ENCODE measurements at places on chromosomes 1 and 21. TPM values are rescaled to one million over a fixed set of nuclear protein-coding genes. Genes with fewer than 3 reads are reported as not detected.

DNA sequence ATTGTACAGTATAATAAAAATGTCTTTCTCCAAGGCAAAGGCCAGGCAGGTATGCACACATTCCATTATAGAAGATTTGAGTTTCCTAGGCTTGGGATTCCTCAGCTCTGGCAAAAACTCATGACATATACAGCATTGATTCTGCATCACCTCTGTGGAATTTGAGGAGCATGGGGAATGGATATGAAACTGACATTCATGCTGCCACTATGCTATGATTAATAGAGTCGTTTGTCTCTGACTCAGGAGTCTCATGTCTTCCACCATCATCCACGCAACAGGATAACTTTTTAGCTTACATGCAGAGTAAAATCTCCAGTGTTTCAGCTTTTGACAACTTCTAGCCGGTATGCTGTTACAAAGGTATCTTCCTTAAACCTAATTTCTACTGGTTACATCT, 49.8 kb upstream of the ADORA3 start:
- peak; percentile 12 for DNase-seq

DNA sequence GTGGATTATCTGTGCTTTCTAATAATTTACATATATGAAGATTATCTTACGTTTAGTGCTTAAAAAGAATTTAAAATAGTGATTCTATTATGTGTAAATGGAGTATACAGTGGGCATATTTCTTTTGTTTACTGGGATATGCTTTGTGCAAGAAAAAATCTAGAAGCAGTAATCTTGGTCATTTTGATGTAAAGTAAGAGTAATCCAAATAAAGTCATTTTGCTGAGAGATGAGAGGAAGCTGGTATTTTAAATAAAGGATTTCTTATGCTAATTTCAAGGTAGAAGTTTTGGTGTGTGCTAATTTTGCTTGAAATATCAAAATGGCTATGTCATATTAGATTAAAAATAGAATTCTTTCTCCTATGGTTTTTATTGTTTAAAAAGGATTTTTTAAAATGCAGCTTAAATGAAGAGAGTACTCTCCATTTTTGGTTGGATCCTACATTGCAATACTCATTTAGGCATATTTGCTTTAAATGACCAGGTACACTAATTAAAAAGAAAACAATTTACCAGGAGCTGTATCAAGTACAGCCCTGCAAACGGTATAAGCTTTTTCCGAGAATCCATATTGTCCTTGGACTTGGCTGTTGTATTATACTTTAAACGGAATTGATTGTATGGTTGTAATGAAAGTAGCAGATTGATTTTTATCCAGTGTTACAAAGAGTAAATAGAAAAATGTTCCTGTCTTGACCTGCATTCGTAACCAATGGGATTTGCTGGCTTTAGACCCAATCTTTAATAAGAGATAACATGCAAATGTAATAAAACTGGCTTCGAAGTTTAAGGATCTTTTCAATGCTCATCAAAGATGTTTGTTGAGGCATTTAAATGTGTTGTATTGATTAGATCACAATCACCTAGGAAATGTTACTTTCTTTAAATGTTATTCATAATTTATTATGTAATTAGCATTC, 574.7 kb downstream of the USP25 start:
- DNase-seq: no peak

Gene ZNF683
- total RNA-seq: not detected

Gene RGSL1
- total RNA-seq: not detected

Gene INAVA
- not detected for total RNA-seq

Gene CACHD1
- 3.1 TPM for total RNA-seq

Gene LRRC8B
- total RNA-seq: 3.3 TPM

- DNase-seq: no peak
These were observed 2.7 kb downstream of the CAPN2 start for GRCh38 chr1:223714849-223715603.

- DNase-seq: no peak
These were observed 35.3 kb upstream of the CACYBP start for GRCh38 chr1:174964261-174964971.

Gene HSPA6
- total RNA-seq: 0.99 TPM

DNA sequence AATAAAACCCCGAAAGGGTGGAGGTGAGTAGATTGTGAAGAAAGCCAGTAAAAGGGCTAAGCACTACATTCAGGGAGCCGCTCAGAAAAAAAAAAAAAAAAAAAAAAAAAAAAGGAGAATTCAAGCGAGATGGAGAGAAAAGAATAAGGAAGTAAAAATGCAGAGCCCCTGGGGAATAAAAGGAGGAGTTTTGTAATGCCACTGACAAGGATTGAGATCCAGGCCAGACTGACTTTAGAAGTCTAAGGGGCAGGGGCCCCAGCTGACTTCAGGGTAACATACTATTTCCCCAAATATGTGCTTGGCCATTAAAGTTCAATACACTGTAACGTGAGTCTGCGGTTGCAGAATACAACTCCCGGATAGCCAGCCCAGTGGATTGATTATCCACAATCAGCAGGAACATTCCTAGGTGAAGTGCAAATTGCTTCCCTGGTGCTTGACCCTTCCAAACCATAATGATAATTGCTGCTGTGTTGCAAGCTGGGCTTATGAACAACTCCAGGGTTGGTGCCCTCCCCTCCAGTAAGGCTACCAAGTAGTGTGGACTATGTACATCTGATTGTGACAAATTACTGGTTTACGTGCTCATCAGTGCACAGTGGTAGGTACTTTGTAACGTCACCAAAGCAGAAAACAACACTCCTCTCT, 30.7 kb upstream of the RRP15 start:
- DNase-seq: no peak

- DNase-seq: no peak
These were observed 8.3 kb downstream of the TTLL10 start for GRCh38 chr1:1181938-1182410.

Gene LCE3E
- total RNA-seq: not detected

DNA sequence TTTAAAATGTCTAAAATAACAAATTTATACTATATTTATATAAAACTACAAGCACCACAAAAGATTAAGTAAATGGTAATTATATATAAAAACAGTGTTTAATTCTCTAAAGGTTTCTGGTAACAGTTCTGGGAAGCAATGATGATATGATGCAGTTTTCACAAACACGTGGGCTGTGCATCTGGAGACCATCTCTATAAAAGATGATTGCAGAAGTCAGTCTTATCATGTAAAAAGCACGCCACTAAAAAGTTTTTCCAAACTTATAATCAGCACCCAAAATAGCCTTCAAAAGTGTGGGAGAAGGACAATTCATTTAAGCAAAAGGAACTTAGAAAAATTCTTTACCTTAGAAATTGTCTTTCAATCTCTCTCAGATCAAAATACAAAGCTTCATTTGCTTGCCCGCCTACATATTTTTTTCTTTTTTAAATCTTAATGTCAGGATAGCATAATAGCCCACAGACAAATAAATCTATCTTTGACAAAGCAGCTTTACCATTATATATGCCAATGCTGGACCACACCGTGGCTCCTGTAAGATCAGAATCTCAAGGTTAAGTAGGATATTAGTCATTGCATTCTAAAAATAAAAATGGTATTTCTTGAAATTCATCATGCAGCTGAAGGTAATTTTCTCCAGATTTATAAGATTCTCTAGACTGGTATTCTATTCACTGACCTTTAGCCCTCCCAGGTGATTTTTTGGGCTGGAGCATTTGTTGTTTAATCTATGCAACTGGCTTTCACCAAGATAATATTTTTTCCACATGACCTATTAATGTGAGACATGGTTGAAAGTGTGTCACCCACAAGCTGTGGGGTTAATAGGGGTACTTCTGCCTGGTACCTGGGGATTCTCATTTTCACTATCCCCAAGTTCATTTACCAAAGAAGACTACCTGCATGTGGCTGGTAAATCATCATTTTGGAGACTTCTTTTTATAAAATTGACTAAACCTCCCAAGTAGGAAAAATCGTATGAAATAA, 189.6 kb upstream of the ST6GALNAC5 start:
- no peak for DNase-seq

DNA sequence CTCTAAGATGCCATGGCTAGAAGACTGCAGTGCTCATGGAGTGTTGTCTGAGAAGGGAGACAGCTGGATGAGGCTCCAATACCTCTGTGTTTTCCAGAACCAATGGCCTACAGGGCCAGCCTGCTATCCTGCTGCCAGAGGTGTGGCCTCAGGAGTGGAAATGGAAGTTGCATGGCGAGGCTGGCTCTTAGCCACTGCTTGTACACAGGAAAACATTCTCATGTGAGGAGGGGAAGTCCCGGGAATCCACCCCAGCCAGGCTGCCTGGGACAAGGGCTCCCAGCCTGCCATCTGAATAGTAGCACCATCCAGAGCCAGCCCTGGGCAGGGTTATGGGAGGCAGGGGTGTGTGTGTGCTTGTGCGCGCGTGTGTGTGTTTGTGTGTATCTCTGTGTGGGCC, 56.5 kb downstream of the SDC3 start:
- peak; percentile 98 for DNase-seq

Gene BRINP3
- not detected for total RNA-seq

Gene TENT5C
- total RNA-seq: 0.79 TPM

DNA sequence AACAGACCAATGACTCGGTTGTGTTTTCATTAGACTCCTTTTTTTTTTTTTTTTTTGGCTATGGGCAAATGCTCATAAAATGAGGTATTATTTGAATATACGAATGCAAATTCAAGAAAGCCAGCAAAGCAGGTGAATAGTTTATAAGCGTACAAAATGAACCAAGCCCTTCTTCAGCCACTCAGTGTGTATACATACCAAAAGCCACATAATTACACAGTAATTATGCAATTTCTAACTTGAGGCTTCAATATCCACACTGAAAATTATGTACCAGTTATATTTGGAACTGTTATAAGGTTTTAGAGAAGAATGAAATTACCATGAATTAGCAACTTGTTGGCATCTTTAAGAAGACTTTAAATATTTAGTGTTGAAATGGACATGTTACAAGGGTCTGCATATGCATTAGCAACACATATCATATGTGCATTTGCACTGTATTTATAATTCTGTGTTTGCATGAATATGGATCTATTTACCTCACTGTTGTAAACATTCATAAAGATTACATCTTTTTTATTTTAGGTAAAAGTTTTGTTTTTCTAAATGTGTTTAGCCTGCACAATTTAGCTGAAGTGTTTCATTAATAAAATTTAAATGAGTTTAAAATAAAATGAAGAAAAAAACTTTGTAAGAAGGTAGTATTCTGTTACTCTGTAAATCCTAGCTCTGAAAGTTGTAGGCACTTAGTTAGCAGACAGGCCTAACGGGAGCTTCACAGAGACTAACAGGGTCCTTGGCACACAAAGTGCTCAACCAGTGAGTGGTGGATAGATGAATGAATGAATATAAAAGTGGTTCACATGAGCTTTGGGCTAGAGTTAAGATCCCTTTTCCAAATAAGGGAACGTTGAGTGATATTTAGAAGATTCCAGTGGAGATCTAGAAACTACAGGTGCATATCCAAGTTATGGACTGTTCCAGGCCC, 241.0 kb upstream of the NFIA start:
- DNase-seq: no peak

DNA sequence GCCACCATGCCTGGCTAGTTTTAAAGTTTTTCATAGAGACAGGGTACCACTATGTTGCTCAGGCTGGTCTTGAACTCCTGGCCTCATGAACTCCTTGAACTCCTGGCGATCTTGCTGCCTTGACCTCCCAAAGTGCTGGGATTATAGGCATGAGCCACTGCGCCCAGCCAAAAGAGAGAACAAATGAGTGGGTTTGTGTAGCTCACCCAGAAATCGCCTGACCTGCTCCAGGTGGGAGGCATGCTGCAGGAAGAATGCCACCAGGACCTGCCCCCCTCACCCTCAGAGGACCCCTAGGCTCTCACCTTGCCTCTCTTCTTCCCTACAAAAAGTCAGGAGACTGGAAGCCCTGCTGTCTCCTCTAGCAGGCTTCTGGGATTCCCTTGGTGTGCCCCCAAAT, 88.8 kb downstream of the SYT2 start:
- DNase-seq: no peak

Data from lung microvascular endothelial cell (primary cell).